CD4-positive, alpha-beta T cell treated with Interferon gamma for 1 hour (primary cell): ENCODE measurements at places on chromosomes 12 and 14.

DNA sequence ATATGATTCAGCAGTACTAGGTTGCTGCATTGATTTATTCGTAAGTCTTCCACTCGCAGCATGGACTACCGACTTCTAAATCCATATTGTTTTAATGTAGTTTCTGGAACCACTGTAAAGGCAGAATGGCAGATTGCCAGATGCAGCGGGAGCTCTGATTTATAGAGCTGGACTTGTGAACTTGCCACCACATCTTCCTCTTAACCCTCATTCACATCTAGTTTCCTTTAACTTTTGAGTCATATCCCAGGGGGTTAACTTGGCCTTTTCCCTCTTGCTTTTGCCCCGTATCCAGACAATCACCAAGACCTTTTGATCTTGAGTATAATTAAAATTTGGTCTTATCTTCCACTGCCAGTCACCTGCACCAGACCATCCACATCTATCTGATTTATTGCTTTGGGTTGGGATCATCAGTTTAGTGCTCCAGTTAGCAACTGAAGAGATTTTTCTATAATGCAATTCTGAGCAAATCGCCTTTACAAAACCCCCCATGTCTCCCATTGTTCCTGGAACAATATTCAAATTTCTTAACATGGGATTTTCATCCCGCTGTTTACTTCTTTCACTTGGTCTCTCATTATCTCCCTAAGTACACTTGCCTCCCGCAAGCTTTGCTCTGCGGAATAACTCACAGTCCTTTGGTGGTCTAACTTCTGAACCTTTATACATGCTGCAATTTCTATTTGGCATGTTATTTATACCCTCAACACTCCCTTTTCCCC lies 130.5 kb downstream of the ACSS3 start:
- no peak for DNase-seq

- peak; percentile 60 for DNase-seq
Measured at GRCh38 chr14:102565331-102565887, 27.0 kb upstream of the RCOR1 start.

DNA sequence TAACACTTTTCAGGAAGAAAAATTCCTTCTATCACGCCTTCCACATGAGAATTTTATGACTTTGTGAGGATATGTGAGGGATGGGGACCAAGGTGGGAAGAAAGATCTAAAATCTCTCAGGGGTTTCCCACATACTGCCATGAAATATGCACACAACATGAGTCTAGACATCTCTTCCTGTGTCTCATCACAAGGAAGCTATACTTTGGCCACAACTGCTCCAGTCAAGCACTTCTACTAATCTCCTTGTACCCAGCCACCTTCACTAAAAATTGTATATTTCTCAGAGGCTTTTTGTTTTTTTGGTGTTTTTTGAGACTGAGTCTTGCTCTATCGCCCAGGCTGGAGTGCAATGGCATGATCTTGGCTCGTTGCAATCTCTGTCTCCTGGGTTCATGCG lies 3.2 kb downstream of the OSBPL8 start:
- DNase-seq: no peak

- no peak for DNase-seq
Measured at GRCh38 chr12:113955109-113955970, 10.8 kb downstream of the RBM19 start.

DNA sequence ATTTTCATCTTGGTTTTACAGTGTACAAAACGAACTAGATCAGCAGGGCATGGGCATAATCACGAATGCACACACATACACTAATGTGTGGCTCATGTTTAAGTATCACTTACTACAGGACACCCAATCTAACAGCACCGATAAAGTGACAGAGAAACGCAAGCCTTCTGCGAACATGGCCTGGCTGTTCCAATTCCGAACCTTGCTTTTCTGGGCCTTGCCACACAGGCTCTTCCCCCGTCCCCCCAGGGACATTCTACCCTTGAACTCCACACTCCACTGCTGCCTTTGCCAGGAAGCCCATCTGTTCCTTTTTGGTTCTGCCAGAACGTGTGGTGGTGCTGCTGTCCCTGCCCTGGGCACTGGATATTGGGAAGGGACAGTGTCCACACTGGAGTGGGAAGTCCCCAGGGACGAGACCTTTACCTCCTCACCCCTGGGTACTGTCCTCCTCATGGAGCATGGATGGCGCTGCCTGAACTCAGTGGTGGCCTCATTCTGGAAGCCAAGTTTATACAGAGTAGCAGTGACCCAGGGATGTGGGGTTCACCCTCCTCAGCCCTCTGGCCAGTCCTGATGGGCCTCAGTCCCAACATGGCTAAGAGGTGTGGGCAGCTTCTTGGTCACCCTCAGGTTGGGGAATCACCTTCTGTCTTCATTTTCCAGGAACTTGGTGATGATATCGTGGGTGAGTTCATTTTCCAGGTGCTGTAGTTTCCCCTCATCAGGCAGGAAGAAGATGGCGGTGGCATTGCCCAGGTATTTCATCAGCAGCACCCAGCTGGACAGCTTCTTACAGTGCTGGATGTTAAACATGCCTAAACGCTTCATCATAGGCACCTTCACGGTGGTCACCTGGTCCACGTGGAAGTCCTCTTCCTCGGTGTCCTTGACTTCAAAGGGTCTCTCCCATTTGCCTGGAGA lies 7.9 kb downstream of the SERPINA1 start:
- DNase-seq: no peak

DNA sequence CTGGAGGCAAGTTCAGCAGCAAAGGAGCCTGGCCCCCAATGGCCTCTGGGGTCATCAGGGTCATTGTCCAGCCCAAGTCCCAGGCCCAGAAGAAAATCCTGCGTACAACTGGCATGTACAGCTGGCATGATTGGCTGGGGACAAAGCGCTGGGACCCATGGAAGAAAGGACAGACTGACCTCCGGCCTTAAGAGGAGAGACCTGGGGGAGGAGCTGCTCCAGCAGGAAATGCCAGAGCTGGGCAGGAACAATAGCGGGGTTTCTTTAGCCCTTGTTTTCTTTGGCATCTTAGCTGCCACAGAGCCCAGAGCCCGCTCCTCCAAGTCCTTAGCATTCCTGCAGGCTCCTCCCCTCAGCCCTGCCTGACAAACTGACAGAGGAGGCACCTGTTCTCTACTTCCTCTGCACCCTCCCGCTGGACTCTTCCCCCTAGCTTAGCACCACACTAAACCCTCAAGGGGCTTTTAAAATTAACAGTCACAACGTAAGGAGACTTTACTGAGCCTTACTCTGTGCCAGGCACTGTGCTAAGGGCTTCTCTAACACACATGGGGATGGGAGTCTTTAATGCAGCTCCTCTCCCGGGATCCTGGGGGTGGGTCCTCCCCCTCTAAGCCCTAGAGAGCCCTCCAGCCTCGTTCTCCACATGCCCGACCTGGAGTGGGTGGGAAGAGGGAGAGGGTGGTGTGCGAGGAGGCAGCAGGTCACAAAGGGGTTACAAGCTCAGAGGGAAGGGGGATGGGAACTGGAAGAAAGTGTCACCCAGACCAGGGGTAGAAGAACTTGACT lies 1.8 kb upstream of the AQP5 start:
- no peak for DNase-seq

DNA sequence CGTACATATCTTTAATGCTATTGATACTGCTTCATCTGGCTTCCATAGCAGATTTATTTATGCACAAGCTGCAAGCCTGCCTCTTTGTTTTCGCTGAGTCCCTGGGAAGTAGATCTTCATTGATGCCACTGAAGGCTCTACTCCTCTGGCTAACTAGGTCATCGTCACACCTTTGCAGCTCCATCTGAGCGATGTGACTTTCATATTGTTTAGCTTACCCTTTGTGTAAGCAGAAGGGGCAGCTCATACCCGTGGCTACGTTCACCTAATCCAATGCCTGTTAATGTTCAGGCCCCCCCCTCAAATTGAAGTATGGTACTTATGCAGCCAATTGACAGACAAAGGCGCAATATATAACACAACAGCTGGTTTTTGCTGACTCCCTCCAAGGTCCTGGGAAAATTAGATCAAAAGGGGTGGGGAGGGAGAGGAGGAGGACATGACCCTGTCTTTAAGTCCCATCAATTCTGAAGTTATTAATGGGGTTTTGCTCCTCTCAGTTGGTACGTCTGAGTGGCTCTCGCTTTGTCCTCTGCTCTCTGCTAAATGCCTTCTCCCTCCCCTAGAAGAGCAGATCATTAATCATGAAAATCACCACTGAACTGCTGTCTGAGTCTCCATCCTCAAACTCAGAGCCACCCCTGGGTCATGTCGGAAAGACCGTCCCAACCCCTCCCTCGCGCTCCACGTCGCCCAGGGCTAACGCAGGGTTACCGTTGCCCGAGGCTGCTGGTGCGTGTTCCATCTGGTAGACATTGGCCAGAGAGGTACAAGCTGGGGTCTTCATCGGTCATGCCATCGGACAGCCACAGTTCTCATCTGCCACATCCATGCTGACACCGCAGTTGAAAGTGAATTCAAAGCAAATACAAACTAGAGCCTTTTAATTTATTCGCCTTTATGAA lies 128.8 kb downstream of the ADGRD1 start:
- no peak for DNase-seq

- DNase-seq: no peak
Measured at GRCh38 chr12:40225984-40226602, 1.3 kb downstream of the LRRK2 start.

- DNase-seq: no peak
Measured at GRCh38 chr14:91164676-91165075, 50.8 kb downstream of the DGLUCY start.

DNA sequence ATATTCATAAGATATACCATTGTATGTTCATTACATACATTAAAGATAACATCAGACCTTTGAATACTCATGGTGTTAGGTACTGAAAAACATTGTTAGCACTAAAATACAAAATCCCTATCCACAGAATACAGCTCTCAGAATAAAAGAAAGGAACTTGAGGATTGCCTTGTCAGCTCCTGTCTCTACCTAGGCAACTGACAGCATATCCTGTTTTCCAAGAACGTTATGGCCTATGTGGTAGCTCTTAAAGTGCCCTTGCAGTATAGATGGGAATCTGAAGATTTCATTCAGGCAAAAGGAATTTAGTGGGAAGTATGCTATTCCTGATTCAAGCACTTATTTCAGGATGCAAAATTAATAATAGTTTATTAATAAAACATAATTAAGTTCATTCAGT lies 1.8 kb upstream of the PPP1R12A start:
- no peak for DNase-seq

- DNase-seq: no peak
Measured at GRCh38 chr14:88901189-88901588, 76.7 kb downstream of the TTC8 start.

GRCh38 chr12:92191061-92191460 lies 45.4 kb upstream of the BTG1 start:
- DNase-seq: no peak

DNA sequence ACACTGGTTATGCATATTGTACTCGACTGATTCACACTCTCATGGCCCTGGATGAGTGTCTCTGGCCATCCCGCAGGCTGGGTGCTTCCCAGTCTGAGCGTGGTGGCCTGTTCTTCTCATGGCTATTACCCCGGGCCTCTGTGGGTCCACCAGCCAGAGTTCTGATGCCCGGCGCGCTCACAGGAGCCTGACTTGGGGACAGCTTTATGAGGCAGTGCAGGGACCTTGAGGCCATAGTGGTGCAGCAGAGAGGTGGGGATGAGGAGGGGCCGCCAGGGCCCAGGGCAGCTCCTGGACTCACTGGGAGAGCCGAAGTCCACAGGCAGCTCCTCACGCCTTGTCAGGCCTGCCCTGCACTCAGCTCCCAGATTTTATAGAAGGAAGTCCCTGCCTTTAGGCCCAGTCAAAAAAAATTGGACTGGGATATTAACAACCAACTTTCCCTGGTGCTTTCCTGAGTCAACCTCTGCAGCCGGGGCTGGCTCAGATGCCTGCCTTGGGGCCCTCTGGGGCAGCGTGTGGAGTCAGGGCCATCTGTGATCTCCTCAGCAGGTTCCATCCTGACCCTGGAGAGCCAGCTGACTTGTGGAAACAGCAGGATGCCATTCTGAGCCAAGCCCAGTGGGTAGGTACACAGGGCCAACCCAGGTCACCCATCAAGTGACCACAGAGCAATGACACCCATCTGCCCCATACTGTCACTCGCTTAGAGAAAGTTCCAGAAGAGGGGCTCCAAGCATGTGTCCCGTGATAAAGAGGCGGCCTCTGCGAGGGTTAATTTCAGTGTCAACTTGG lies 89.4 kb upstream of the DIO3 start:
- no peak for DNase-seq

- no peak for DNase-seq
Measured at GRCh38 chr12:112518365-112518735, 99.6 kb downstream of the PTPN11 start.

- no peak for DNase-seq
Measured at GRCh38 chr12:97756066-97756666, 293.6 kb downstream of the RMST start.

GRCh38 chr14:98564541-98564940 lies 707.5 kb downstream of the BCL11B start:
- no peak for DNase-seq

- no peak for DNase-seq
Measured at GRCh38 chr12:123180171-123180570, 29.3 kb upstream of the PITPNM2 start.

DNA sequence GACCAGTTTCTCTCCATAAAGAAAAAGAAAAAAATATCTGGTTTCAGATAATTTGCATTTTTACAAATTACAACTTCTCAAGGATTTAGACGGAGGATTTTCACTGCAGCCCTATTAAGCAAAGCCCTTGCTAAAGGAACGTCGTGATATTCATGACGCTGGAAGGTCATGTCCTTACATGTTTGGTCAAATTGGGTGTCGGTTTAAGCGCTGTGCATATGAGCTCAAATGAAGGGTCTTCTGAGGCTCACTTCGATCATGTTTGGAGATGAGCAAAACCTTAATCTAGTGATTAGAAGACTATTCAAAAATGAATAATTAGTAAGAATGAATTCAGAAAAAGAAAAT lies 67.3 kb upstream of the USP15 start:
- DNase-seq: no peak
